ENCODE measurements at places on chromosomes 3 and 15.

DNA sequence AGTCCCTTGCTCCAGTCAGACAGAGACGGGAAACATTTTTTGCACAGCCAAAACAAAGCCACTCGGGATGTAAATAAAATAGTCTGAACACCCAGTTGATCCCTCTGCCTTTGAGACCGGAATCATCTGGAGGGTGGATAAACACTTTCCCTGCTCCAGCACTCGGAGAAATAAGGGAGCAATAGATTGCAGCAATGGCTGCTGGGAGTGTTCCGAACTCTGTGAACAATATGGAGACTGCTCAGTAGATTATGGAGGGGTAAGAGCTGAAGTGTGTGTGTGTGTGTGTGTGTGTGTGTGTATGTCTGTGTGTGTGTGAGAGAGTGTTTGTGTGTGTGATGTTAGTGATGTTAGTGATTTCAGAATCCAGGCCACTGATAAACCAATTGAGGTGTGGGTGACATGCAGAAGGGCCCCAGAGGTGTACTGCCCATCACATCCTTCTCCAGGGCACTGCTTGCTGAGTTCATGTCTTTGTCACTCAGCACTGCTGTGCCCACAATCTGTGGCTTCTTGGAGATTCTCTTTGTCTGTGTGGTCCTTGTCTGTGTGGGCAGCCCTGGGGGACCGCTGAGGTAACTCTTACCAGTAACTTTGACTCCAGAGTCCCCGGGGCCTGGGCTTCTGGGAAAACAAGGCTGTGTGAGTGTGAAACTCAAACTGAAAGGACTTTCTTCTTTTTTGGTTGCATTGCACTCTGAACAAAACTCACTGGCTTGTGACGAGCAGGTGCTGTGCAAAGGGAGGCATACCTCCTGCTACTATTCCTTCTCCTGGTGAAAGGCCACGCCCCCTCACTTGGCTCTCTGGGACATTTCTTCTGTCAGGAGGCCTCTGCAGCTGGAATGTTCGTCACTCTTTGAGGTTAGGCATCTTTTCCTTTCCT is 23.0 kb downstream of the CRYGS start:
- peak; percentile 75 for ATAC-seq

DNA sequence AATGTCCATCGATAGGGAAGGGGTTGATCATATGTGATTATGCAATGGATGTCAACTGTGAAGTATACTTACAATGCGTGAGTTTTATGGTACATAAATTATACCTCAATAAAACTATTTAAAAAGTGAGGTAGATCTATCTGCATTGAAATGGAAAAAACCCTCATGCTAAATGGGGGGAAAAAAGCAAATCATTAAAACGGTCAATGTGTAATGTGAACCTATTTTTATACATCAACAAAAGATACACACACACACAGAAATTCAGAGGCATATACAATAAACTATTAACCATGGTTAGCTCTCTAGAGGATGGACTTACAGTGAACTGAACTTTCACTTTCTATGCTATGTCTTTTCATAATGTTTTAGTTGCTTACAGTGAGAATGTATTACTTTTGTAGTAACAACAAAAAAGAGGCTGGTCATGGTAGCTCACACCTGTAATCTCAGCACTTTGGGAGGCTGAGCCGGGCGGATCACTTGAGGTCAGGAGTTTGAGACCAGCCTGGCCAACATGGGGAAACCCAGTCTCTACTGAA is 23.1 kb downstream of the STIMATE start:
- ATAC-seq, result no peak

GRCh38 chr3:100402891-100403290 is 1.6 kb downstream of the LNP1 start:
- ATAC-seq, result no peak

- peak; percentile 96 for ATAC-seq
These were observed 29.2 kb downstream of the AP3B2 start for GRCh38 chr15:82680200-82681102.

- peak; percentile 64 for ATAC-seq
These were observed at the start of gene SLC6A20 for GRCh38 chr3:45795882-45796765. Gene SLC6A20, minus strand, starts transcription at chr3:45796536. Its CDS starts 117 bp downstream, at chr3:45796419.

DNA sequence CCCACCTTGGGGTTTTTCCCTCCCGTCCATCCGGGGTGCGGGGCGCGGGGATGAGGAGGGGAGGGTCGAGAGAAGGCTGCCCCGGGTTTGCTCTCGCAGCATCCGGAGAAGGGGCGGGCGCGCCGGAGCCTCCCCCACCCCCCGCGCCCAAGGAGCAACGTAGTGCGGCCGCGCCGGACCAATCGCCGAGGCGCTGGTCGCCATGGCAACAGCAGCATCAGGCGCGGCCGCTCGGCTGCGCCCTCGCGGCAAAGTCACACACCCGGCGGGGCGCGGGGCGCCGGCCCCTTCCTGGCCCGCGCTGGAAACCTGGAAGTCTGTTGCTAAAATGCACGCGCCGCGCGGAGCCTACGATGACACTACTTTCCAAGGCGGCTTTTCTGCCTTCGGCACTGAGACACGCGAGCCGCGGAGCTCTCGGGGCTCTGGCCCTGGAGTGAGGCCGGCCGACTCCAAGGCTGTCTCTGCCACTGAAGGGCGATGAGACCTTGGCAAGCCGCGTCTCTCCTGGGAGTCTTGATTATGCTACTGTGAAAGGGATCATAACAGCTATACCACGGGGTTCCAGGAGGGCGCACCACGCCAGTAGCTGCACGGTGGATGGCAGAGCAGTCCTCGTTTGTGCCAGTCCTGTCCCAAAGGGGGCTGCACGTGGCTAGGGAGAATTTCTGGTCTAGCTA is at the start of gene IQSEC1:
Gene IQSEC1, minus strand, starts transcription at position 104 of the 680 bp plus-strand sequence. CDS start 415 bp downstream, outside the sequence.
- ATAC-seq, result peak; percentile 81

GRCh38 chr15:83871808-83872559 is 218.1 kb downstream of the ADAMTSL3 start:
- ATAC-seq, result no peak

Measured in activated T-helper 17 cell treated with anti-CD3 and anti-CD28 coated beads, Interleukin-2, amount 50 U/mL, for 72 hours (primary cell).